Dermis microvascular lymphatic vessel endothelial cell (primary cell): ENCODE measurements at places on chromosomes 2 and 18. TPM values are rescaled to one million over a fixed set of nuclear protein-coding genes. Genes with fewer than 3 reads are reported as not detected.

CXCR4 gene
- 26.8 and 37.0 TPM in 2 replicates for total RNA-seq

LIMS2 gene
- total RNA-seq: 3.1 and 5.3 TPM in 2 replicates

OSGEPL1 gene
- 4.2 and 5.3 TPM in 2 replicates for total RNA-seq

SCYGR4 gene
- not detected in 2 replicates for total RNA-seq

OSBPL6 gene
- total RNA-seq: 3.9 and 8.7 TPM in 2 replicates

PROM2 gene
- total RNA-seq: under 0.01 and 0.13 TPM in 2 replicates

XIRP2 gene
- not detected in 2 replicates for total RNA-seq

MYCN gene
- 3.2 and 7.2 TPM in 2 replicates for total RNA-seq

EPG5 gene
- 9.2 and 14.8 TPM in 2 replicates for total RNA-seq

ACTR2 gene
- total RNA-seq: 95.9 and 110 TPM in 2 replicates

ASXL3 gene
- total RNA-seq: 0.13 and 0.76 TPM in 2 replicates

SUMO1 gene
- total RNA-seq: 91.0 and 106 TPM in 2 replicates
